Fibroblast of lung (primary cell): ENCODE measurements at places on chromosomes 1 and 21. TPM values are rescaled to one million over a fixed set of nuclear protein-coding genes. Genes with fewer than 3 reads are reported as not detected.

- DNase-seq, result peak; percentile 47
These were observed 9.3 kb downstream of the AHCYL1 start for GRCh38 chr1:109993885-109994284.

- DNase-seq, result no peak
These were observed 59.1 kb downstream of the CHD5 start for GRCh38 chr1:6121021-6121421.

DNA sequence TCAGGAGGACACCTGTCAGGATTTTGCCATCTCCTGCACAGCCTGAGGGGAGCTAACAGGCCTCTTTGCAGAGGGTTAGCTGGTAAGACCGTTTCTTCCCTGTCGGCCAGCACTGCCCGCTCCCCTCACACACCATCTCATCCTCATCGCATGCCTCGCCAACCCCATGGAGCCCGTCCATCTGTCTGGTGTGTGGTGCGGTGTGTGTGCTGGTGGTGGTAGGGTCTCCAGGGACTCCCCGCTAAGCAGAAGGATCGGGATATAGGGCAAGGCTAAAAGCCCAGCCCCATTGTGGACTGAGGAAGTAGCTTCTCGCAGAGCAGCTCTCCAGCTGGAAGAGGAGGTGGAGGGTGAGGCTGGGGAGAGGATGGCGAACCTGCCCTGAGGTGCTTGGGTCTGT, 6.8 kb upstream of the SFN start:
- no peak for DNase-seq

DNA sequence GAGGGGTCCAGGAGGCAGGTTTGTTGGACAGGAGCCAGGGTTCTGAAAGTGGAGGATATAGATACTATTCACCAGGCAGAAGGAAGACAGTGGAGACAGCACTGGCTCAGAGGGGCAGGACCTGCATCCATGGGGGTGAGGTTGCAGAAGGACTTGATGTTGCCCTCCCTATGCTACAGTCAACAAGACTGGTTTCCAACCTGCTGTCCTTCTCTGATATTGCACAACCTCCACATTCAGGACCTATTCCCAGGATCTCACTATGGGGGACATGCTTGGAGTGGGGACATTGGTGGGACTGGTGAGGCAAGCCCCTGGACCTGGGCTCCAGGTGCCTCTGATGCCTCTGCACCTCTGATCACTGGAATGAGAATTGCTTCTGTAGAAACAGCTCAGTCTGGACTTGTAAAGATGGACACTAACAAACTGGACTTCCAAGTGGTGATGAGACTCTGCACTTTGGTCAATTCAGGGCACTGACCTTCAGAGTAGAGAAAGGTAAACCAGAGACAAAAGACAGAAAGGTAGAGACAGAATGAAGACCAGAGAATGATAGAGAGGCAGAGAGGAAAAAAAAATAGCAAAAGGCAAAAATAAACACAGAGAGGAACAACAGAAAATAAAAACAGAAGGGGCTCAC, 1.6 kb downstream of the SMCP start:
- no peak for DNase-seq

DNA sequence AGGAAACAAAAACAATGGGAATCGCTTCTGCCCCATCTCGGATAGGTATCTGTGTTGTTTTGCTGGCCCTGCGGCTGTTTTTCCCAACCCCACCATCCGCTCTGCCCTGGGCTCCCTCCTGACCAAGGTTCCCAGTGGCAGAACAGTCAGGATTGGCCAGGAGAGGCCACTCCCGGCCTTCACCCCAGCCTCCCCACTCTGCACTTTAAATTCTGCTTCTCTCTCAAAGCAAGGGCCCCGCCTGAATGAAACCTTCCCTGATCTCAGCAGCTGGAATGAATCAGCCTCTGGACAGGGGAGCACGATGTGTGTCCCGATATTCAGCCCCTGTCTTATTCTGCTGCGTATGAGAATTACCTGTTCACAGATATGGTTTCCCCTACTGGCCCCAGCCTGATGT, 16.3 kb downstream of the C1orf115 start:
- no peak for DNase-seq

The RBP7 gene
- total RNA-seq, result not detected in 2 replicates

GRCh38 chr1:34373912-34374311, 197.2 kb downstream of the C1orf94 start:
- DNase-seq, result no peak

DNA sequence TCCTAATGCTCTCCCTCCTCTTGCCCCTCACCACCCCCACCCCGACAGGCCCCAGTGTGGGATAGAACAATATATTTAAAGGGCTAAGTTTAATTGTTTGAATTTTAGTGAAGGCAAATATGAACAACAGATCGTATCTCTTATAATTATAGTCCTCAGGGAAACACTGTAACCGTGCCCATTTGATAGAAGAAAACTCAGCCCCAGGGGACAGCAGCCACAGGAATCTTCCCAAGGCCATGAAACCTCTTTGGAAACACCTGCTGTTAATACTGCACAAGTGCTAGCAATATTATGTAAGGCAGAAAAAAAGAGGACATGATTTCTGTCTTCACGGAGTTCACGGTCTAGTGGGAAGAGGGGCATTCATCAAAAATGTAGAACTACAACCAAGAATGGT, 142.2 kb downstream of the URB2 start:
- no peak for DNase-seq
